ENCODE measurements at places on chromosomes 5 and 9.

- DNase-seq: no peak
Observed at GRCh38 chr5:37071901-37072581, 177.1 kb downstream of the CPLANE1 start.

DNA sequence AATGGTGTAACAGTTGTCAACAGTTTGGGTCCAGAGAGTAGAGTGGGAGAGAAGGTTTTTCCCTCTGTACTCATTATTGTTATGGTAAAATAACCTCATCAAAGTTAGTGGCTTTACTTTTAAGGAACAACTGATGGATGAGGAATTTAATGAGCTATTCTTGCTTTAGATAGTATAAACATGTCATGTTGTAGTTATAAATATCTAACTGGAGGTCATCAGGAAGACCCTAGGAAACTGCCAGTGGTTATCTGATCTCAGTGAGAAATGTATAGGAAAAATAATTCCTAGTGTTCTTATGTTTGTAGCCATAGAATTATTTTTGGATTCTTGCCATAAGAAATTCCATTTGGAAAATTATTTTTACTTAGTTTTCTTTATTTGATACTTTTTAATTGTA lies 4.1 kb downstream of the ERCC6L2 start:
- DNase-seq: no peak

DNA sequence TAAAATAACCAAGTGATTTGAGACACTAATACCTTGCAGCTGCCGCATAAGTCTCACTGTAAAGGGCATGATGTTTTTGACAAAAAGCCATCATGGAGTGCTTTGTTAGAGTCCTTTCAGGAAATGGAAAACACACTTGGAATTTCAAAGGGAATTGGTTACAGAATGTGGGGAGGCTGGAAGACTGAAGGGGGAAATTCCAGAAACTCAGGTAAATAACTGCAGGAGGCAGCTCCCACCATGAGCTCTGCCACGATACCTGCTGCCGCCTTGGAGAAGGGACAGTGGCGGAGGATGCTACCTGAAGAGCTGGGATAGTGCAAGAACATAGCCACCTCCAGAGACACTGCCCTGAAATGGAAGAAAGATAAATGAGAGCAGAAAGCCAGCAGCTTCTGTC lies 66.9 kb downstream of the PRKACG start:
- DNase-seq: no peak

GRCh38 chr5:169970911-169971765 lies 9.2 kb downstream of the INSYN2B start:
- no peak for DNase-seq

DNA sequence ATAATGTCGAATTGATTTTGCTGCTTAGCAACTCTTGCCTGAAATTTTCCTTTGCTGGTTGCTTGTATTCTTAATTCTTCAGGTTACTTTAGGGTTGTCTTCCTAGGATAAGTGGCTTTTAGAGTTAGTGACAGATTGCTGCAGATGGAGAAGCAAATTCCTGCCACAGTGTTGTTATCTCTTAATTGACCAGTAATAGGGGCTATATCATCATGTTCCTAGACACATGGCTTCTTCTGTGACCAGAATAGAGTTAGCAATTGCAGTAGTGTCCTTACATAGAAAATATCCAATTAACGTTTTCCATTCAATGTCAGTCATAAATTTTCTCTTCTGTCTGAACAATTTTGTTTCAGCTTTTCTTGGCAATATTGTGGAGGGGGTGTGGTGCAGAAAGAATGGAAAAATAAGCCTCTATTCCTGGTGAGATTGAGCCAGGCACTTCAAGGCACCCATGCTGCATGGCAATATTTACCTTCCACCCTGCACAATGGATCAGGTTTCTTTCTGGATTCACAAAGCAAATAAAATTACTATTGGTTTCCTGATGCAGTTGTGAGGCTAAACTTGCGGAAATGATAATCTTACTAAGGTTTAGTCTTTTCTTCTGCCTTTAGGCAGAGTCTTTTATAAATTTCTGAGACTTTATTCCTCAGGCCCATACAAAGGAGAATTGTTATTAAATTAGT lies 1481.5 kb downstream of the EFNA5 start:
- no peak for DNase-seq

DNA sequence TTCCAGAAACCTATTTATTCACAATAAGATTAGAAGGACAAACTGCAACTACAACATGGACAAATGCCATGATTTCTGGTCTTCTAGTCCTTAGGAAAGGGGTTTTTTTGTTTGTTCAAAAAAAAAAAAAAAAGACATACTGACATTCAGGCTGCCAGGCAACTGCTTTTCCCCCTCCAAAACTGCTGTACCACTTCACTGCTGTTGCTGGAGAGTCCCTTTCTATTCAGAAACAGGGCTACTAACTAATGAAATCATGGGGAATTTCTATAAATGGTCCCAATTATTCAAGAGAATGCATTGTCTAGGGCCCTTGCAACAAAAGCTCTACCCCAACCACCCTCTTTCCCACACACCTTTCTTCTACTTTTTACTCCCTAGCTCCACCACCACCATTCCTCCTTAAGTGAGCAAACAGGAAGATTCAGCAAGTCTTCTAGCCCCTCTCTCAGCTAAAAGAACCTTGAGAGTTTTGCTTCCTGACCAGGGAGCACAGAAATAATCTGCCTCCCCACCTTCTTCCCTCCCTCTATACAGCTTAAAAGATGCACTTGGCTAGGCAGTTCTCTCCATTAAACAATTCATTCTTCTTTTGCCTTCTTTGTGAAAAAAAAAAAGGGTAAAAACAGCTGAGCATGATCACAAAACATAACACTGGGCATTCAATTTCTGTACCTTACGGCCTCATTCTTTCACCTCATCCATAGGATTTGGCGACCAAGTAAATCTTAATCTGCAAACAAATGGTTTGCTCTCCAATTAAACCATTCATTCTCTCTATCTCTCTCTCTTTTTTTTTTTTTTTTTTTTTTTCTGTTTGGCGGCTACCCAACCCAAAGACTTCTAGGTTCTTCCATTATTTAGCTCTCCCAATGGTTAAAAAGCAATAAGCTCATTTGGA lies 13.8 kb downstream of the ZNF608 start:
- DNase-seq: no peak

- DNase-seq: no peak
Observed at GRCh38 chr9:86099701-86100364, 475 bp upstream of the GOLM1 start.

DNA sequence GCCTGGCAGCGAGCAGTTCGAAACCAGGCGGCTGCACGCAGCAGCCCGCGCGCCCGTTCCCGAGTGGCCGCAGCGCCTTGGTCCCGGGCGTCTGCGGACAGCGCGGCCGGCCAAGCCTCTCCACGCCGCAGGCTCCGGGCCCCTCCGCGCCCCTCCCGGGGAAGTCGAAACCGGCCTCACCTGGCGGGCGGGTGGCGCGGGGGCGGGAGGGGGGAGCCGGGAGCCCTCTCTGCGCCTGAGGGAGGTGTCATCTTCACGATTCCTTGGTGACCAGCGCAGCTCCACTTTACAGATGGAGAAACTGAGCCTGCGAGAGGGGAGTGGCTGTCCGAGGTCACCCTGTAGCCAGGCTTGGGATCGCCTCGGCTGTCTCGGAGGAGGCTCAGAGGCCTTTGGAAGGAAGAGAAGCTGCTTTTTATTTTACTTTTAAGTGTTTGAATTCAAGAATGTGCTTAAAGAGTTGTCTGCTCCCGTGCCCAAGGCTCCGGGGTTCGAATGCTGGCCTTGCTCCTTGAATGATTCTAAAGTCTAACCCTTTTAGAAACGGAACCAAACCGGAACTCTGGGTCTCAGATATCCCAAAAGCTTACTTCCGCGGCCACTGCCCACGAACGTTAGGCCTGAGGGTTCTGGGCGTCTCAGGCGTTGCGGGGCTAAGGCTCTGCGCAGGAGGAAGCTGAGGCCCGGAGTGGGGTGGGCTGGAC lies 662 bp downstream of the SUSD3 start:
- DNase-seq: no peak

- DNase-seq: no peak
Observed at GRCh38 chr9:134205672-134206310, 41.4 kb upstream of the RNU6ATAC start.

GRCh38 chr5:132076202-132076830 lies 2.7 kb downstream of the CSF2 start:
- DNase-seq: peak; percentile 30

DNA sequence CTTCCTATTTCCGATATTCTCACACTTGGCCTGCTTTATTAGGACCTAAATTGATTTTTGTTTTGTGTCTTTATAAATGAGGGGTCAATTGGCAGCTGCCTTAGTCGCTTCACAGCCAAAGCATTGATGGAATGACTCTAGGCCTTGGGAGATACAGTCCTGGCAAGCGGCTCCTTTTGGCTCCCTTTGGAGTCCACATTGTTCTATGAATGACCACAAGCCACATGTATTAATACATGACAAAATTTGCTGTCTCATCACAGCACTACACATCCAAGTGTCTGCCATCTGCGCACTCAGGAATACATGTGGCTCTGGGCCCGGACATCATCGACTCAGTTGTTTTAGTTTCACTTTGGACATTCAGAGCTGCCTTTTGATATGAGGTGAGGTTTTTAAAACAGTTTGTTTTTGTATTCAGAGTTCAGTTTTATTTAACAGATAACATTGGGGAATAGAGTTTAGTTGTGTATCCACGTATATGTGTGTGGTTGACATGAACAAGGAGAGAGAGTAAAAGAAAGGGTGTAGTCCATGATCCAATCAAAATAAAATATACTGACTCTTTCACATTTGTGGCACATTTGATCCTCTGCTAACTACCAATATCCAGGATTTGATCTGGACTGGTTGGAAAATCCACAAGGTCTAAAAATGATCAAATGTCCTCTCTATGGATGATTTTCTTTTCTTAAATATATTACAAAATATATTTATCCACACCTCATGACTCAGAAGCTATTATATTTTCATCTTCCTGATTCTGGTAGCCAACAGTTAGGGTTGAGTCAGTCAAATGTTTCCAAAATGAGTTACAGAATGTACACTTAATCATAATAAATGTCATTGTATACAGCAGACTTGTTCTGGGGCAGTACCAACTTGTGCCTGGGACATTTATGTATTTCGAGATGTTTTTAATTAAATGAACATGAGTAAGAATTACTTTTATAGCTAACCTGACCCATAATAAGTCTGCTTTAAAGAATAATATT lies 114.0 kb upstream of the MTAP start:
- DNase-seq: no peak

- no peak for DNase-seq
Observed at GRCh38 chr9:118618084-118618483, 751.2 kb downstream of the BRINP1 start.

- DNase-seq: peak; percentile 70
Observed at GRCh38 chr9:134163371-134164196, 780 bp downstream of the RNU6ATAC start.

GRCh38 chr5:157956271-157956885 lies 97.4 kb upstream of the CLINT1 start:
- DNase-seq: no peak

- no peak for DNase-seq
Observed at GRCh38 chr5:67063791-67064190, 132.8 kb downstream of the CD180 start.

DNA sequence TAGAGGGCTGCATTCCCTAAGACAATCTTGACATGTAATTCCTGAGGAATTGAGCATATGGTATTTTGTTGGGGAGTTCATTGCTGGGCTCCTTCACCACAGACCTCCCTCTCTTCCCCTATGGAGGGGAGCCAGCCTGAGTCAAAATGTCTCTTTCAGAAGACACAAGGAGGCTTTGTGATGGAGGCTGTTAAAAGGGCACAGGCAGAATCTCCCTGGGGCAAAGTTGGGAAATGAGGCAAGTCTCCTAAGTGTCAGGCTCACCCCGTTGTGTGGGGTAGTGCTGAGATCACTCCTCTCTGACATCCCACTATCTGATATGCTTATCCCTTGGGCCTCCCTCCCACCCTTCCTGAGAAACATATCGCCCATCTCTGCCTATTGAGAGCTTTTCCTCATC lies 30.6 kb downstream of the GFRA3 start:
- no peak for DNase-seq

- DNase-seq: no peak
Observed at GRCh38 chr9:6923086-6923485, 165.3 kb downstream of the KDM4C start.

DNA sequence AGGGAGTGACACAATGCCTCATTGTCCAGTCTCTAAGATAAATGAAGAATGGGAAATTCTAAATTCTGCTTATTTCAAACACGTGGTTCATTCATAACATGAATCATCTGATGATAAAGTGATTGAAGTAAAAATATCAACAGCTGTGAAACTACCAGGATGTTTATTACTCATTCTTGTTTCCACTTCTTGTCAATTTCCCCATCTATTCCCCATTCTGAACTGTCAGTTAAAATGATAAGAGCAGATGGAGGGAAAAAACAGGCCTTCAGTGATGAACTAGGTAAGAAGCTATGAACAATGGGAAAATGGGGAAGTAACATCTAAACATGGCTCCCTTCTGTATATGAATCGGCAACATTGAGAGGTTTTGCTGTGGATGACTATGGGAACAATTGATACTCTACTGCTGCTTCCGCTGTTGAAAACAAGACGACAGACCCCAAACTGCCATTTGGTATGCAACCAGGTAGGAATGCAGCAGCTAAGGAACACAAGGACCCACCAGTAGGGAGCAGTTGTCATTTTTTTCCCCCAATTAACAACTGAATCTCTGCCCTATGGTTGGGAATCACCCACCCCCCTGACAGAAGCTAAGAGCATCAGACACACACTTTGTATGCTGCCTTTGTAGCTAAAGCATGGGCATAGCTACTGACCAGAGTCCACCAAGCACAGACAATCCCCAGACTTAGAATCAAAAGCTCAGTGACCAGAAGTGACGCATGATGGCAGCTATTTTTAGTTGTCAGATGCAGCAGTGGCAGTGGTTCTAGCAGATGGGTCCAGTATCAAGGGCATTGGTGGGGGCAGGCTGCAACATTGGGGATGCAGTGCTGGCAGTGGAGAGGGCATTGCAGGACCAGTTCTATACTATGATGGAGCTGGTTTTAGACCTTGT lies 52.9 kb upstream of the ZNF366 start:
- no peak for DNase-seq

GRCh38 chr5:167812871-167813270 lies 478.6 kb upstream of the WWC1 start:
- no peak for DNase-seq

GRCh38 chr5:93311881-93312280 lies 269.1 kb downstream of the NR2F1-AS1 start:
- no peak for DNase-seq

DNA sequence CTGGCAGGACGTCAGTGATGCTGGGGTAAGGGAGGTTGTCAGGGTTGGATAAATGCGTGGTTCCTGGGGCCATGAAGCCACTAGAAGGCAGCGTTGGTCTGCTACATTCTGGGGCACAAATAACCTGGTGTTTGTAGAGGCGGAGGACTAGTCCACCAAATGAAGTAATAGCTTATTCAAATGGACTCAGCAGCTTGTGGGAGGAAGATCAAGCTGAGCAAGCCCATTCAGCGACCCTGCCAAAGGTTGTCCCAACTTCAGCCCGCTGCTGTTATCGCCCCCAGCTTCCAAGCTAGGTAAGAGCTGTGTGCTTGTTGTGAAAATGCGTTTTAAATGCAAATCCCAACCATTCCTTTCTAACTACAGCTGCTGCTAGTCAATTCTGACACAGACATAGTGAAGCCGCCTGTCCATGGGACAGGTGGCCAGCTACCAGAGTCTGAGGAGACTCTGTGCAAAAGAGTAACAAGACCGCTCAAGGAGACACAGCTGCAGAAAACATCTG lies 7.6 kb upstream of the FAM240B start:
- no peak for DNase-seq
